Sciatic nerve (tissue), 2 donors: ENCODE measurements at places on chromosomes 11 and 22. TPM values are rescaled to one million over a fixed set of nuclear protein-coding genes. Genes with fewer than 3 reads are reported as not detected.

DNA sequence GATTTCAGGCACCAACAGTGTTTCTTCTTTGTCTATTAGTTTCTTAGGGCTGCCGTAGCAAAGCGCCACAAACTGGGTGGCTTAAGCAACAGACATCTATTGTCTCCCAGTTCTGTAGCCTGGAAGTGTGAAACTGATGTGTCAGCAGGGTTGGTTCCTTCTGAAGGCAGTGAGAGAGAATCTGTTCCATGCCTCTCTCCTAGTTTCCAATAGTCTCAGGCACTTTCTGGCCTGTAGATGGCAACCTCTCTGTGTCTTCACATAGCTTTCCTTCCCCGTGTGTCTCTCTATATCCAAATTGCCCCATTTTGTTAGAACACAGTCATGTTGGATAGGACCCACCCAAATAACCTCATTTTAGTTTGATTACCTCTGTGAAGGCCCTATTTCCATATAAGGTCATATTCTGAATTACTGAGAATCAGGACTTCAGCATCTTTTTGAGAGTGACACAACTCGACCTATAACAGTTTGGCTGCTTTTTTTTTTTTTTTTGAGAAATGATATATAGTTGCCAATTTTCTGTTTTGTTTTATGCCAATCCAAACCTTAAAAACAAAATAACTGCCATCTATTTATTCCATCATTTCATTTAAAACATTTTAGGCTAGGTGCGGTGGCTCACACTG lies 108.2 kb downstream of the SLC36A4 start:
- DNase-seq: no peak

DNA sequence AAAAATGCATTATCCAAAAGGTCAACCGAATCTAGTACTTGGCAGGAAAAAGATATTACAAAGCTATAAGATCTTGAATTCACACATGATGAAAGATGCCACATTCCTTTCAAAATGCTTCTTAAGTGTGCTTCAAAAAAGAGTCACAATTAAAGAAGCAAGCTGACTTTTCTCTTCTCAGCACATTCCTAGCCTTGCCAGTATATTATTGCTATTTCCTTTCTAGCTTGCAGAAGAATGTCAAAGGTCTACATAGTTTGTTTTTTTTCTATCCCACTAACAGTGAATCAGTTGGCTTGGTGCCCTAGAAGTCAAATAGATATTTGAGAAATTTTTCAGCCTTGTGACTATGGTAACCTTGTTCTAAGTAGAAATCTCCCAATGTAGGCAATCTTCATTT lies 56.8 kb downstream of the GUCY1A2 start:
- DNase-seq: no peak

DNA sequence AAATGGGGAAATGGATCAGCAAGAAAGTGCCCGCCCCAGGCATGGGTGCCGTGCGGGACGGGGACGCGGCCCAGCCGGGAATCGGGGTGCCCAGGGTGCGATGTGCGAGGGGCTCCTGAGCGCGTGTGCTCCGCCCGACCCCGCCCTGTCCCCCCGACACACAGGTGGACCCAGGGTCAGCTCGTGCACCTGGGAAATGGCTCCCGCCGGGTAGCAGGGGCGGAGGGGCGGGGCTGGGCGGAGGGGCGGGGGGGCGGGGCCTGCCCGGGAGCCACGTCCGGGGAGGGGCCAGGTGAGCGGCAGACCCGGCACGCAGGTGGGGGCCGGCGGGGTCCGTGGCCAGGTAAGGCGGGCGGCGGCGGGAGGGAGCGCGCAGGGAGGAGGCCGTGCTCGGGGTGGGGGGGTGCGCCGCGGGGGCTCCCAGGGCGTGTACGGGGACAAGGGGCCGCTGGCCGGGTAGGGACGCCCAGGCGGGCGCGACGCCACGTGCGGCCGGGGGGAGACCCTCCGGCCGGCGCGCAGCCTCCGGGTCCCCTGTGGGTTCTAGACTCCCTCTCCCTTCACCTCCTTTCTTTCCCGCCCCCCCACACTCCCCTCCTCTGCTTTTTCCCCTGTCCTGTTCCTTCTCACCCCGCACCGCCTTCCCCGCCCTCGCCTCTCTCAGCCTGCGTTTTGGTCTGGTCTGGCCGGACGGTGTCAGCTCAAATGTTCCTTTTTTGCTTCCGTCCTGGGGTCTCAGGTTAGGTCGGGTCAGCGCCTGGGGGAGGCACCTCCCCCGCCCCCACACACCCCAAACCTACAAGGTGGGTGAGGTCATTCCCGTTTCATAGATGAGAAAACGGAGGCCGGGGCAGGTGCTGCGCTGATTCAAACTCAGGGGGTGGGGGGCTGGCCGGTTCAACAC lies at the start of gene ARHGAP8:
TSS of gene ARHGAP8 (plus strand) at position 291 of the 904 bp plus-strand sequence. CDS start 33,953 bp downstream, outside the sequence.
- no peak for DNase-seq

DNA sequence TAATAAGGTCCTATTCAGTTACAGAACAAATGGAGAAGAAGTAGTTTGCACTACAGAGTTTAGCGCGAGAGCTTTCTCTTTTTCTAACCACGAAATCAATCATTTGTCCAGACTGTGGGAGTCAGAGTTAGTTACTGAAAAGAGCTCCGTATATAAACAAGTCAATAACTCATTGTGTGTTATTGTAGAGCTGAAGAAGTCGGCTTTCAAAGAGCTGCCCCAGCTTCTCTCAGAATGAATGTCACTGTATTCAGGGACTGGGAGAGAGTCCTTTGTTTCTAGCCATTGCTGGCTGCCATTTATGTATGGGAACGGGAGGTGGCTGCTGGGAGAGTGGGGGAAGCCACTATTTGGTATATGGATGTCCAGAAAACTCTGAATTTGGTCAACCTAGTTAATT lies 227.8 kb downstream of the DCDC1 start:
- no peak for DNase-seq

DNA sequence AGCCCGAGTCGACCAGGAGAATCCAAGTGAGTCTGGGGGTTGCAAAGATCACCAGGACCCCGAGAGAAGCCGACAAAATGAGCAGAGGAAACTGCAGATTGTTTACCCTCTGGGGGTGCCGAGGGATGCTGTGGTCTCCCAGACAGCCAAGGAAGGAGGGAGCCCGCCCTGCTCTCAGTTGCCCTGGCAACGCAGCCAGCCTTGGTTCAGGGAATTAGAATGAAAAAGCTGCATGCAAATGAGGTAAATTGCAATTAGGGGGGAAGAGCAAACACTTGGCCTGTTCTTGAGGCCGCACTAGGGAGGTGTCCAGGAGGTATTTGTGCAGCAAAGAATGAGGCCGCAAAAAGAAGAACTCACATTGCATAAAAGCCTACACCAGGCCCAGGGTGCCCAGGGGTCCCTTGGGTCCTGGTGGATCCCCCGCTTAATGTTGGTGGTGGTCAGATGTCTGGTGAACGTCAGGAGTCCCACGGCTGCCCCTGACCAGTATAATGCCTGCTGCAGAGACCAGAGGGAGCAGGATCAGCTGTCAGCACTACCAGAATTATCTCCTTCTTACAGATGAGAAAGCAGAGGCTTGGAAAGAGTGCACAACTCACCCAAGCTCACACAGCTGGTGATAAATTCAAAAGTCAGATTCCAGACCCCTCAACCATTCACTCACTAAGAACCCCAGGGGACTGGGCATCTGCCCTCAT lies 40.3 kb upstream of the ATXN10 start:
- no peak for DNase-seq

Gene PLCB3
- 23.6 TPM for total RNA-seq
